ENCODE measurements at places on chromosomes 2 and 18. TPM values are rescaled to one million over a fixed set of nuclear protein-coding genes. Genes with fewer than 3 reads are reported as not detected.

Gene PECR
- polyA plus RNA-seq, result 16.9 TPM

DNA sequence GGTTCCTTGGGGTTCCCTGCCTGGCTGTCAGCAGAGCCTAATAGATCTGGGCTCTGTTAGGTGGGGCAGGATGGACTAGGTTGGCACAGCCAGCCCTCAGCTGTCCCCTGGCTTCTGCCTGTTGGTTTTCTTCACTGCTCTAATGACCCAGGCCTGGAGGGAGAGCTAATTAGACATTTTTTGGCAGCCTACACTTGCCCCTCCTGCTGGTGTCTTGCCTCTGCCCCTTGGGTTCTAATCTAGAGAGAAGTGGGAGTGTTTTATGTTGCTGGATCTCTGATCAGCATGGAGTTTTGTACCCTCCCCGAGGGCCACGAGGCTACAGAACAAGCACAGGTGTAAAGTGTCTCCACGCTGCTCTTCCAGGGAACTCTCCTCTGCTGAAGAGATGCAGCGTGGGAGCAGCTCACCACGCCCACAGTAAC lies 199.4 kb upstream of the RASGRP3 start:
- no peaks in the 10 kb centered on the region for H3K36me3 ChIP-seq
- no peaks in the 10 kb centered on the region for H3K4me1 ChIP-seq
- no peak overlapping the region for H3K4me3 ChIP-seq

- H3K4me3 ChIP-seq, result no peak overlapping the region
- no peak for DNase-seq
These were observed 104.4 kb downstream of the CPS1 start for GRCh38 chr2:210660751-210661150.

DNA sequence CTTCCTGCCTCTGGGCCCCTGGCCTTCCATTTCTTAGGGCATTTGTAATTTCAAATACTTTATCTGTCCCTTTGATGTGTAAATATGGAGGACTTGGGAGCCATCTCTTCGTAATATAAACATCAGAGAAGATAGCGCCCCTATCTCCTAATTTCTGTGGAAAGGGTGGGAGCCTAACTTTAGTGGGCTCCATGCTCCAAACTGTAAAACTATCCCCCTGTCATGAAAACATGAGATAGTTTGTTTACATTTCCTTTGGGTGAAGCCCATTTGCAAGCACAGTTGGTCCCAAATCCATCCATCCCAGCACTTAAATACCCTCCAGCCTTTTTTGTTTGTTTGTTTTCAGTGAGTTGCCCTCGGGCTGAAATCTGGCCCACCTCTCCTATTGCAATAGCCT lies 782.6 kb upstream of the FSHR start:
- no peaks in the 10 kb centered on the region for H3K36me3 ChIP-seq
- H3K27me3 ChIP-seq, result no peaks in the 10 kb centered on the region
- DNase-seq, result no peak
- no peak overlapping the region for H3K27ac ChIP-seq
- no peak overlapping the region for H3K4me3 ChIP-seq
- H3K4me1 ChIP-seq, result no peaks in the 10 kb centered on the region

Gene POTEI
- not detected for polyA plus RNA-seq

Gene LIMS3
- 0.94 TPM for polyA plus RNA-seq

GRCh38 chr2:158712791-158713522 lies 82.2 kb upstream of the DAPL1 start:
- no peak overlapping the region for H3K4me3 ChIP-seq
- no peak overlapping the region for H3K27ac ChIP-seq
- H3K27me3 ChIP-seq, result no peaks in the 10 kb centered on the region
- H3K4me1 ChIP-seq, result no peaks in the 10 kb centered on the region
- no peaks in the 10 kb centered on the region for H3K36me3 ChIP-seq
- no peak for DNase-seq

DNA sequence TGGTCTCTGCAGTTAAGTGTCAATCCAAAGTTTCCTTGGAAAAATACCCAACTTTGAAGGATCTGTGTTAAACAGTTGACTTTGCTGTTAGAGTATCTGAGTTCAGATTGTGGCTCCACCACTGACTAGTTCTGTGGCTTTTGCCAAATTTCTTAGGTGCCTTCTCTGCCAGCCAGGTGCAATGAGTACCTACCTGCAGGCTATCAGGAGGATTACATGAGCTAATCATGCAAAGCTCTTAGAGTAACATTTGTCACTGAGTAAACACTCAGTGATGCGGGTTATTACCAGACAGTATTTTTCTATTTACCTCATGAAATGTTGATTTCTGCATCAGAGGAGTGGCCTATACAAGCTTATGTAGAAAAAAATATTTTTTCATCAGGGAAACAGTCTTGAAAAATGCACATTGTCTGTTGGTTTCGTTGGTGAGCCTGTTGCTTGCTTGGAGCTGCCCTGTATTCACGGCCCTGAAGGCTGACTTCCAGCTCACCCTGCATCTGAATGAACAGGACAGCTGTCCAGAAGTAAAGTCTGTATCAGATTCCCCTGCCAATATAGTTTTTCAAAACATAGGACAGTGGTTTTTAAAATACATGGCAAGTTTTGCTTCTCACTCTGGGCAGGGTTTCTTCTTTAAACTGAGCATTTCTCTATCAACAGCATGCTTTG lies 235.1 kb downstream of the CDCA7 start:
- no peak overlapping the region for H3K4me3 ChIP-seq
- no peak overlapping the region for H3K27ac ChIP-seq
- no peaks in the 10 kb centered on the region for H3K36me3 ChIP-seq
- no peaks in the 10 kb centered on the region for H3K4me1 ChIP-seq
- no peaks in the 10 kb centered on the region for H3K27me3 ChIP-seq

Gene TTN
- polyA plus RNA-seq, result under 0.01 TPM

- H3K4me3 ChIP-seq, result no peak overlapping the region
- no peaks in the 10 kb centered on the region for H3K27me3 ChIP-seq
- no peak overlapping the region for H3K27ac ChIP-seq
- H3K36me3 ChIP-seq, result no peaks in the 10 kb centered on the region
- DNase-seq, result no peak
- H3K4me1 ChIP-seq, result no peaks in the 10 kb centered on the region
These were observed 8.2 kb downstream of the WDR54 start for GRCh38 chr2:74429487-74430451.

DNA sequence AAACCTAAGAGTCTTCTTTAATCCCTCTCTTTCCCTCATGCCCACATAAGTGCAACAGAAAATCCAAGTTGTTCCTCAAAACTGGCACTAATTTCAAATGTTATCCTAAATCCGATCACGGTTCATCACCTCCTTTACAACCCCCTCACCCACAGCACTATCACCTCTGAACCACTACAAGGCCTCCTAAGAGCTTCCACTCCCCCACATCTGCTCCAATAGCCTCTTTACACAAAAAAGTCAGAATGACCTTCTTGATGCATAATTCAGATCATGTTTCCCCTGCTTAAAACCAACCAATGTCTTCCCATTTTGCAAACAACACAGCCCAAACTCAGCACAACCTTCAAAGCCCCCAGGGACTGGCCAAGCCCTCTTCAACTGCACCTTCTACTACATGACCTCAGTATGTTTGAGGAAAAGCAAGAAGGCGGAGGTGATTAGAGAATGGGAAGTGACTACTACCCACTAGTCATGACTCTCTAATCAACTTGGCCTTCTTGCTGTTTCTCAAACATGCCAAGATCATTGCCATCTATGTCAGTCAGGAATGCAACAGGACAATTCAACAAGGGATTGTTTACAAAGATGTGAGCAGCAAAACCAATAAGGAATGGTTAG lies 34.6 kb upstream of the GCC2 start:
- H3K27me3 ChIP-seq, result no peaks in the 10 kb centered on the region
- no peaks in the 10 kb centered on the region for H3K36me3 ChIP-seq
- no peak for DNase-seq
- H3K4me3 ChIP-seq, result no peak overlapping the region
- no peaks in the 10 kb centered on the region for H3K4me1 ChIP-seq
- H3K27ac ChIP-seq, result no peak overlapping the region

Gene TTL
- polyA plus RNA-seq, result 5.4 TPM
